ENCODE measurements at places on chromosomes 7 and 10.

DNA sequence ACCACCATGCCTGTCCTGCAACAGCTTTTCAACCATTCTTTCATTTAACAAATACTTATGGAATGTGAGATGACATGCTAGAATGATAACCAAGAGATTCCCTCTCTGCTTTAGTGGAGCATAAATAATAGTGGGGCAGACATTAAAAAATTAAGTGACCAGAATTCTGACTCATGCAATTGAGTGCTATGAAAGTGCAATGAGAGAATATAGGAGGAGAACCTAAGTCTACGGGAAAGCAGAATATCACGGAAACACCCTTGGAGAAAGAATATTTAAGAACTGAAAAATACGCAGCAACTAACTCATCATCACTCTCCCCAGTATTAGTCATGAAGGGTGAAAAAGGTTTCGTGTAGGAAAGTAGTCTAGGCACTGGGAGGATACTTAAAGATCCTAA lies 7.1 kb downstream of the KIF5B start:
- peaks cover 10% of the 10 kb centered on the region for H3K36me3 ChIP-seq
- no peak for DNase-seq
- H3K4me1 ChIP-seq = peaks cover 21% of the 10 kb centered on the region
- no peak overlapping the region for H3K4me3 ChIP-seq
- no peaks in the 10 kb centered on the region for H3K27me3 ChIP-seq
- no peak overlapping the region for H3K27ac ChIP-seq

- peaks cover 4% of the 10 kb centered on the region for H3K27me3 ChIP-seq
- no peak overlapping the region for H3K27ac ChIP-seq
- H3K36me3 ChIP-seq = no peaks in the 10 kb centered on the region
- no peaks in the 10 kb centered on the region for H3K4me1 ChIP-seq
- no peak overlapping the region for H3K4me3 ChIP-seq
Measured at GRCh38 chr10:116429288-116429977, 1.8 kb downstream of the PNLIPRP3 start.

- no peak overlapping the region for H3K4me3 ChIP-seq
- no peaks in the 10 kb centered on the region for H3K27me3 ChIP-seq
- no peak overlapping the region for H3K27ac ChIP-seq
- no peak for DNase-seq
- H3K4me1 ChIP-seq = no peaks in the 10 kb centered on the region
Measured at GRCh38 chr7:1767524-1767923, 97.4 kb downstream of the ELFN1 start.

DNA sequence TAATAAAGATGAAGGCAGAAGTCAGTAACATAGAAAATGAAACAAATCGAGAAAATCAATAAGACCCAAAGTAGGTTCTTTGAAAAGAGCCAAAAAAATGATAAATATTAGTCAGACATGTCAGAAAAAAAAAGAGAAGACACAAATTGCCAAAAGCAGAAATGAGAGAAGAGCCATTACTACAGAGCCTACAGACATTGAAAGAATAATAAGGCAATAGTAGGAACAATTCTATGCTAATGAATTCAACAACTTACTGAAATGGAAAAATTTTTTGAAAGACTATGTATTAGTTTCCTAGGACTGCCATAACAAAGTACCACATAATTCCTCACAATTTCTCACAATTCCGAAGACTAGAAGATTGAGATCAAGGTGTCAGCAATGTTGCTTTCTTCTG lies 35.5 kb downstream of the OGDHL start:
- H3K27ac ChIP-seq = no peak overlapping the region
- DNase-seq = no peak
- no peaks in the 10 kb centered on the region for H3K36me3 ChIP-seq
- H3K4me3 ChIP-seq = no peak overlapping the region
- no peaks in the 10 kb centered on the region for H3K27me3 ChIP-seq
- H3K4me1 ChIP-seq = no peaks in the 10 kb centered on the region

DNA sequence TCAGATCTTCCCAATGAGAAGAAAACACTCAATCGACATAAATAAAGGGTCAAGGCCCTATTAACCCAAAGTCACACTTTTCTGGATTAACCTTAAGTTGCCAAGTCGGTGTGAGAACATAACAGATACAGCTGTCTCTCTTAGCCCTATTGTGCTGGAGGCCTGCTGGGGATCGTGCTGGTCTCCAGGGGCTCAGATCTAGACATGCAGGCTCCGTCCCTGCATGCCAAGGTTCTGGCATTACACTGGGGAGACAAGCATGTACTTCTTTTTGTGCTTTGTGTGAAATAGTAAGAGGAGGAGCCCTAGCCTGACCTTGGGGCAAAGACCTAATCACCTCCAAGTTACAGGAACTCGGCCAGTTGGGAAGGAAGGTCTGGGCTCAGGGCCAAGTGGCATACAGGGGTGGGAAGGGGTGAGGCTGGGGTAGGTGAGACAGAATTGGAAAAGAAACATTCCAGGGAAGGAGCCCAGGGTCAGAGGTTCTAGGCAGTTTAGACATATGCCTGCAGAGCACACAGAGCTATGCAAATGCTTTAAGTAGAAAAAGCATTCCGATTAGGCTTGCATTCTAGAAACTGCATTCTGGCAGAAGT lies 216.4 kb downstream of the HECW1 start:
- H3K36me3 ChIP-seq = no peaks in the 10 kb centered on the region
- H3K27me3 ChIP-seq = no peaks in the 10 kb centered on the region
- DNase-seq = no peak
- H3K27ac ChIP-seq = no peak overlapping the region

GRCh38 chr7:107220356-107220755 lies 51.6 kb downstream of the HBP1 start:
- H3K27ac ChIP-seq = no peak overlapping the region
- no peaks in the 10 kb centered on the region for H3K36me3 ChIP-seq
- no peaks in the 10 kb centered on the region for H3K4me1 ChIP-seq
- H3K4me3 ChIP-seq = no peak overlapping the region
- H3K27me3 ChIP-seq = no peaks in the 10 kb centered on the region

GRCh38 chr10:99781734-99782429 lies 558 bp upstream of the ABCC2 start:
- no peak overlapping the region for H3K4me3 ChIP-seq
- no peaks in the 10 kb centered on the region for H3K36me3 ChIP-seq
- no peak overlapping the region for H3K27ac ChIP-seq
- DNase-seq = no peak
- H3K4me1 ChIP-seq = peaks cover 10% of the 10 kb centered on the region

DNA sequence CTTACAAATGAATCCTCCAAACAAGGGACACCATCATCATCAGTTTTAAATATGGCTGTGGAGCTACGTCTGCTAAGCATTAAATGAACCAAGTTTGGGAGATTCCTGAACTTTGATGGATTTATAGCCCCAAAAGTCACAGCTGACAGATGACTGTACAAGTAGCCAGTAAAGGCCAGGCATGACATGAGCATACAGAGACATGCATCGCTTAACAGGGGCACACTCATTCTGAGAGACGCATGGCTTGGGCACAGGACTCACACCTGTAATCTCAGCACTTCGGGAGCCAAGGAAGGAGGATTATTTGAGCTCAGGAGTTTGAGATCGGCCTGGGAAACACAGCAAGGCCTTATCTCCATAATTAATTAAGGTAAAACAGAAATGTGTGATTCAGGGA lies 166.2 kb downstream of the PARD3 start:
- no peak overlapping the region for H3K27ac ChIP-seq
- H3K4me1 ChIP-seq = peaks cover 4% of the 10 kb centered on the region
- H3K4me3 ChIP-seq = no peak overlapping the region
- no peak for DNase-seq

GRCh38 chr7:128880791-128881457 lies 18.3 kb downstream of the ATP6V1F start:
- H3K36me3 ChIP-seq = no peaks in the 10 kb centered on the region
- peaks cover 2% of the 10 kb centered on the region for H3K4me1 ChIP-seq
- no peaks in the 10 kb centered on the region for H3K27me3 ChIP-seq
- no peak overlapping the region for H3K27ac ChIP-seq
- H3K4me3 ChIP-seq = no peak overlapping the region

DNA sequence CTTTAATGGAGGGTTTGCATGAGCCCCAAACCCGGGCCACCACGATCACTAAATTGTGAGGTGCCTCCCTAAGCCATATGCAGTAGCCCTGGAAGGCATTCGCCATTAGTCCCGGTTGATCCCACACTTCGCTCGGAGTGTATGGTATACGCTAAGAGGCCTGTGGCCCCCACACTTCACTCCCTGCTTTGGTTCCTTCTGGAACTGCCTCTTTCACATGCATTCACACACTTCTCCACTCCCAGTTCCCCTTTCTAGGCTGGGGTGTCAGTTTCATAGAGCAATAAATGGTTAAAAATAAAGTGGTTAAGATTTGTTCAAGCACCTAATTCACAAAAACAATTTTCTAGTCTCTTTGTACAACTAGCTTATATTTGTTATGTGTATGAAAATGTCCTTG lies 212.1 kb upstream of the KCND2 start:
- no peaks in the 10 kb centered on the region for H3K36me3 ChIP-seq
- no peak for DNase-seq

DNA sequence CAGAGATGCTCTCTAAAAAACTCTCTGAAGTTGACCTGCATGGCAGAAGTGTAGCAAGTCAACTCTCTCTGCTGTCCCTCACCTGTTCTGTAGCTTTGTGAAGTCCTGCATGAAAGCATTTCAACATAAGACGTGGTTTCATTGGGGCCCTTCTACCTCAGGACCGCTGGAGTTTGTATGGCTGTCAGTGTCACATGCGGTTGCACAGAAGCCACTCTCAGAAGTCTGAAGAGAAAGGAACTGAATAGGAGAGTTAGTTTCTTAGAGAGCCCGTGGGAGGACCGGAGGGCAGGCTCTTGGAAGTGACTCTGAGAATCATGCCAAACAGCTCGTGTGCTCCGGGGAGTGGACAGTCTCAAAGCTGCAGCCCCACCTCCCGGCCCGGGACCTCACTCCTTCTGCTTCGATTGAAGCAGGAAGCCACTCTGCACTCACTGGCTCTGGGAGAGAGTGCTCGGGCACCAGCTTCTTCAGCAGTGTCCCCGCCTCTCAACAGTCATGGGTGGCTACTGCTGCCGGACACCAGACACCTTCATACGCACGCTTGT lies 486.7 kb downstream of the SDK1 start:
- no peaks in the 10 kb centered on the region for H3K36me3 ChIP-seq
- H3K27ac ChIP-seq = no peak overlapping the region
- H3K4me1 ChIP-seq = no peaks in the 10 kb centered on the region
- peaks cover 2% of the 10 kb centered on the region for H3K27me3 ChIP-seq
- no peak for DNase-seq

DNA sequence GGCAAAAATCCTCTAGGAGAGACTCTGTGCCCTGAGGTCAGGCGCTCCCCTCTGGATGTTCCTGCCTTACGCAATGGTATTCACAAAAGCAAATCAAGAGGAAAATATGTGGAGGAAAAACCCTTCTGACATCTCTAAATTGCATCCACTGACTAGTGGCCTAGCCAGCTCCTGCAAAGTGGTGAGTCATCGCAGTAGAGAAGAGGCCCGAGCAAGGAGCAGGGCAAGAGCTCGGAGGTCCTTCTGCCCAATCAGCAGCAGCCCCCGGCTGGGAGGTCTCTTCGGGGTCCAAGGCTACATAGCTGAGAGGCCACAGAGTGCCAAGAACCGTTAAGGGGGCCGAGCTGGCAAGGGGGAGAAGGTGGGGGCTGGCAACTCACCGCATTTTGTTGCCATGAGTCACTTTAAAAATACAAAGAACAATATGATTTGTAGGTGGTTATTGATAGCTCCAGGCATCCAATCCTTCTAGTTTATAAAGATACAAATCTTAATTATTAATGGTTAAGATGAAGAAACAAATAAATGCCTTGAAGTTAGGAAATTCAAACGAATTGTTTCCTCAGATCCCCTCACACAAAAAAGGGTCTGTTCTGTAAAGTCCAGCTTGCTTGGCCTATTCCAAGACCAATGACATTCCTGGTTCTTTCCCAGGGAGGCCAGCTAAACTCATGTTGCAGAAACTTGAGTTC lies 161.6 kb downstream of the PKD1L1 start:
- peak overlapping the region; percentile 81 for H3K27ac ChIP-seq
- H3K4me1 ChIP-seq = peaks cover 20% of the 10 kb centered on the region
- no peaks in the 10 kb centered on the region for H3K36me3 ChIP-seq
- H3K27me3 ChIP-seq = no peaks in the 10 kb centered on the region
- no peak overlapping the region for H3K4me3 ChIP-seq

DNA sequence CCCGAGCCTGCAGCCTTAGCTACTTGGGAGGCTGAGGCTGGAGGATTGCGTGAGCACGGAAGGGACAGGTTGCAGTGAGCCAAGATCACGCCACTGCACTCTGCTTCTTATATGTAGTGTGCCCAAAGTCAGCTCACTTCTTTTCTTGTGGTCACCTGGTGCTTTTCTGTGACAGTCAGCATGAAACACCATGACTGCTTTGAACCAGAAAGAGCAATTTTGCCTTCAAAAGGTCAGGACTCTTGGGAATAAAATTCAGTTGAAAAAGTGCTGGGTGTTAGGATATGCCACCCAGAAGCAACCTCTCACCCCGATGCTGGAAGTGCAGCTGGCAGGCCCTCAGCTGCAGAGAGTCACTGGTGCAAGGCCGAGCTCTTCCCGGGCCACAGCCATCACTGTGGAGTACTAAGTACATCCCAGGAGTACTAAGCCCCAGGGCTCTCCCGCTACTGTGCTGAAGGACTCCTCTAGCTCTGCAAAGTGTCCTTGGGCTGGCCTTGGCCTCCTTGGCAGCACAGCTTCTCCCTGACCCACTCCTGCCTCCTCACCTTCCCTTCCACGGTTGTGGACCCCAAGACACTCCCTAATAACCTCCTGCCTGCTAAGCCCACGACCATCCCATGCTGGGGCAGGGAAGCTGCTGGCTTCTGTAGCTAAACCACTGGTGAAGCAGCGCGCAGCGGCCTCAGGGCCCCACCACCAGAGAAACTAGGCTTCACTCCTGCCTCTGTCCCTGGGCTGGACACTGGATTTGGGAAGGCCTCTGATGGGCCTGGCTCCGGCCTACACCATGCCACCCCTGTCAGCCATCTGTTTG lies 17.6 kb upstream of the GDI2 start:
- no peak for DNase-seq
- no peaks in the 10 kb centered on the region for H3K4me1 ChIP-seq
- H3K27me3 ChIP-seq = no peaks in the 10 kb centered on the region
- H3K36me3 ChIP-seq = no peaks in the 10 kb centered on the region
- H3K4me3 ChIP-seq = no peak overlapping the region

- H3K27me3 ChIP-seq = no peaks in the 10 kb centered on the region
- no peaks in the 10 kb centered on the region for H3K4me1 ChIP-seq
- no peak overlapping the region for H3K27ac ChIP-seq
- no peak for DNase-seq
- H3K4me3 ChIP-seq = no peak overlapping the region
Measured at GRCh38 chr7:120344276-120344675, 71.3 kb downstream of the KCND2 start.

DNA sequence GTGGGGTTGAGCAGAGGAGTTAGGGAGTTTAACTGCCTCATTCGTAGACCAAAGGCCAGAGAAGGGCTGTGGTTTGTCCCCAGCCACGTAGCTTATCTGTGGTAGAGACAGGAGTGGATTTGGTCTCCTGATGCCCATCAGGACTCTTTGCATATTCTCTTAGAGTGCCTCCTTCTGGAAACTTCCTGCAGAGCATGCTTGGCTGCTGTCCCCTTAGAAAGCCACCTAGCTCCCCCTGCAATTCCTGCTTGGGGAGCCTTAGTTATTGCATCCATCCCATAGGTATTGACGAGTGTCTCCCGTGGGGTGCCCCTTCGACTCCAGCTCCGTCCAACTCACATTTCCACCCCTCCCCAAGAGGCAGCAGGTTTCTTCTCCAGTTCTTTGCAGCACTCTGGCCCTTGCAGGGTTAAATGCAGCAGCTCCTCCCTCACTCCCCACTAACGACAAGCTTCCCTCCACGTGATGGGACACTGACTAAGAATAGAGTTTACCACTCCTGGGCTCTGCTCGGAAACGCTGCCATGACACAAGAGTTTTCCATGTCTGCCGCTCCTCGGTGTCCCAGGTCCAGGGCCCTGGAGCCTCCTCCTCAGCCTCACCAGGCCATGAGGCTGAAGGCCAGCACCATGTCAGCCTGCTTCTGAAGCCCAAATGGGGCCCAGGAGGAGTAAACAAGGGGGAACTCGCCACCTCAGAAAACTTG lies 147.8 kb upstream of the UNC5B start:
- no peak overlapping the region for H3K27ac ChIP-seq
- H3K27me3 ChIP-seq = no peaks in the 10 kb centered on the region
- H3K4me3 ChIP-seq = no peak overlapping the region
- H3K36me3 ChIP-seq = no peaks in the 10 kb centered on the region
